ENCODE measurements at places on chromosomes 12 and 14. TPM values are rescaled to one million over a fixed set of nuclear protein-coding genes. Genes with fewer than 3 reads are reported as not detected.

The WDHD1 gene
- 13.3 TPM for total RNA-seq

The SOAT2 gene
- 0.17 TPM for total RNA-seq

- DNase-seq: no peak
Measured at GRCh38 chr12:59119676-59120075, 199.4 kb upstream of the LRIG3 start.

DNA sequence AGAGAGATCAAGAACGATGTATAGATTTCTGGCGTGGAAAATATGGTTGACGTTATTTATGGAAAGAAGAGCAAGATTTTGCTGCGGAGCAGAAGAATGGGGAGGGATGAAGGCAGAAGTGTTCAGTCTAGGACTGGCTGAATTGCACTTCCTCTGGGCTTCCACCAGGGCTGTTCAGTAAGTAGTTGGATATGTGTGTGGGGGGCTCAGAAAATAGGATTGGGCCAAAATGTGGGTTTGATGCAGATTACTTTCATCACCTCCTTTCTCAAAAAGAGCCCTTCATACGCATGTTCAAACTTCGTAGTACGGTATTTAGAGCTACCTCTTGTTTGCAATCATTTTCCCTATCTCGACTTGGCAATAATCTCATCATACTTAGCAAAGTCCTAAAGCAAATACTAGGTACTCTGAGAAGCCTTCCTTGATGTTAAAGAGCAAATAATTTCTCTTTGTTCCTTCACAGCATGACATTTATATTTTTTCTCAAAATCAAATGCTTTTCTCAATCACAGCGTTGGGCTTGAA, 349.4 kb downstream of the NELL2 start:
- DNase-seq: no peak

- no peak for DNase-seq
Measured at GRCh38 chr12:50517421-50518048, 12.8 kb downstream of the DIP2B start.

The EIF2S3B gene
- 17.1 TPM for total RNA-seq

All from A172 (cell line).